Diencephalon (tissue), 1 donor: ENCODE measurements at places on chromosomes 3 and 15. TPM values are rescaled to one million over a fixed set of nuclear protein-coding genes. Genes with fewer than 3 reads are reported as not detected.

CELSR3 gene
- total RNA-seq = 30.4 TPM

GYG1 gene
- total RNA-seq = 23.1 TPM

HSPBAP1 gene
- total RNA-seq = 6.5 TPM

CSK gene
- 37.4 TPM for total RNA-seq

PLS1 gene
- total RNA-seq = 4.6 TPM

KBTBD13 gene
- not detected for total RNA-seq
